Activated CD4-positive, alpha-beta T cell treated with anti-CD3 and anti-CD28 coated beads for 36 hours (primary cell): ENCODE measurements at places on chromosomes 16 and 17. TPM values are rescaled to one million over a fixed set of nuclear protein-coding genes. Genes with fewer than 3 reads are reported as not detected.
A peak's percentile ranks its signal among the peaks of the same experiment; 100 is the strongest.

DNA sequence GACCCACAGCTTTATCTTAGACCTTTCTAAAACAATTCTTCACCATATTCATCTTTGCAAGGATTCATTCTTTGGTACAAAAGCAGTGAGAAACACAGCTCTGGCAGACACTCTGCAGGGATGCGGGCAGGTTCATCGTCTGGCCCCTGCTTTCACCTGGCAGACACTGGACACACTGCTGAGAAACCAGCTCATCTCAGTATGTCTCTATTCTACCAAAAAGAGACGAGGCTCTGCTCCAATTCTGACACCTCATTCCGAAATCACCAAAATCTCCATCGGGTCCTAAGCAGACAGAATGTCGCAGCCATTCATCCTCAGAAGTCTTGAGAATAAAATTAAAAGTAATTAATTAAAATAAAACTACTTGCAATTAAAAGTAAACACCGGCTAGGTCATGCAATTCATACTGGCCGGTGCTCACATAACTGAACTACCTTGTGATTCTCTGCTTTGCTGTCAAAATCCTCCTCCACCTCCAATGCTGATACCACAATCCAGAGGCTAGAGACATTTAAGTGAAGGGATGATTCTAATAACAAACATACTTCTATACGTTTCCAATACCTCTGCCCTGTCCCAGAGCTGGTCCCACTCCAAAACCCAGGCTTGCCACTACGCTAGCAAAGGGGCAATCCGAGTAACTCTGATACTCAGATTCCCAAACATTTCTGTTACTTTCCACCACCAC, 1.3 kb downstream of the RNF157 start:
- peaks cover 54% of the 10 kb centered on the region for H3K4me1 ChIP-seq
- peak overlapping the region; percentile 69 for H3K4me3 ChIP-seq
- DNase-seq: no peak
- peaks cover 10% of the 10 kb centered on the region for H3K36me3 ChIP-seq
- H3K27me3 ChIP-seq: peaks cover 2% of the 10 kb centered on the region

Gene SLC35G6
- not detected for total RNA-seq

DNA sequence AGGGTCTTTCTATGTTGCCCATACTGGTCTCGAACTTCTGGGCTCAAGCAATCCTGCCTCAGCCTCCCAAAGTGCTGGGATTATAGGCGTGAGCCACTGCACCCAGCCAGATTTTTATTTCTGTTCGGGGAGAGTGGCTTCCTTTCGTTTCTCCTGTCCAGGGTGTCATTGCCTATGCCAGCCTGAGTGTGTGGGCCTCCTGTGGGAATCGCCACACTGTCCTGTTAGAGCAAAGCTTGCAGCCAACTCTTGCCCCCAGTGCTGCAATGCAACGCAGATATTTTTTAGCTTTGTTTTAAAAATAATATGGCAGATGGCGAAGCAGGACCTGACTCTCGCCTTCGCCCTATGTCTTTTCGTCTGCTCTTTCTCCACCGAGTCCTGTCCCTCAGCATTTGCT, 395.0 kb downstream of the SNX29 start:
- no peak overlapping the region for H3K4me3 ChIP-seq
- DNase-seq: no peak
- no peaks in the 10 kb centered on the region for H3K36me3 ChIP-seq
- no peak overlapping the region for H3K27ac ChIP-seq
- no peaks in the 10 kb centered on the region for H3K4me1 ChIP-seq

GRCh38 chr17:37050920-37051319, 102.2 kb downstream of the AATF start:
- no peak overlapping the region for H3K27ac ChIP-seq
- no peaks in the 10 kb centered on the region for H3K27me3 ChIP-seq
- DNase-seq: no peak
- no peak overlapping the region for H3K4me3 ChIP-seq
- peaks cover 12% of the 10 kb centered on the region for H3K36me3 ChIP-seq
- H3K4me1 ChIP-seq: peaks cover 6% of the 10 kb centered on the region

Gene ZP2
- total RNA-seq: not detected
